WTC11 (cell line): ENCODE measurements at places on chromosomes 7 and 10.

DNA sequence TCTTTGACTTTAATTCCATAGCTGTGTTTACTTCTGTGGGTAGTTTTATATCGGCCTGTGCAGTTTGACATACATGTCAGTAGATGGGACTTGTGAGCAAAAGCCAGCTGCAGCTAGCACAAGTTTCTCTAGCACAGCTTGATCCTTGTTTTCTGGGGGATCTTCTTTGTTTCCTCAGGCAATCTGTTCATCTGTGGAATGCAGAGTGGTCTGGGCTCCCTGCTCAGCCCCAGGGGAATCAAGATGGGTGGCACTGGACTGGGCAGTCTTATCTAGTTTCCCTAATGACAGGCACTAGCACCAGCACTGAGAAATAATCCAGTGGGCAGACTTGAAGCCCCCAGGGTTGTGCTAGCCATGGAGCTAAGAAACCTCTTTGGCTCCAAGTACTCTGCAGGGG lies 40.8 kb downstream of the CYP2C19 start:
- no peak for DNase-seq

DNA sequence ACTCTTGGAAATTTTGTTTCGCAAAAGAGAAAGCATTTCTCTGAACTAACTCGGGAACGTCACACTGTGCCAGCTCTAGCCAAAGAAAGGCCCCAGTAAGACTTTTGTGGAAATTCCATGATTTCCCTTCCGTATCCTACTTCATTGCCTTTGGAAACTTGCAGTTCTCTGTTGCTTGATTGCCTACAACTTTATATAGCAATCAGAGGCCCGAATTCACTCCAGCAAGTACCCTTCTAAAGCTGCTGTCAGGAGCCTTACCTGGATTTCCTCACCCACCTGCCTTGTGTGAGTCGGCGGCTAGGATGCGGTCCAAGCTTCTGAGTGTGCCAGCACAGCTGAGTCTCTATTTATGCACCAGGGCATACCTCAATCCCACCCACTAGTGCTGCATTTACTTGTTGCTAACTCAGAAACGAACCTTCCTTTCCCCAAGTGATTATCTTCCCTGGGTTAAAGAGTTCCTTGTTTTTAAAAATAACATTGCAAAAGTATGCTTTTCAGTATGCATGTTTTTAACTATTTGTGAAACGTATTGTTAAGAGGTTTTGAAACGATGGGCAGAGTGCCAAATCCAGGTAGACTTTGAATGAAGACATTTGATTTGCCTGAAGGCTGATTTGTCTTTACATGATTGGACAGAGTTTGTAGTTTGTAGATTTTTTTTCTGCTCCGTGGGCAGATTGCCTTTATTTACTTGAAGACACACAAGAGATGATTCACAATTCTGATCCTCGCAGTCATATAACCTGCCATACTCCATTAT lies at the start of gene AGR2:
AGR2 (minus strand) TSS at position 326 of the 766 bp plus-strand sequence. CDS start 3,203 bp downstream, outside the sequence.
- DNase-seq = no peak

GRCh38 chr7:41732436-41732785 lies 29.5 kb upstream of the INHBA start:
- no peak for DNase-seq

DNA sequence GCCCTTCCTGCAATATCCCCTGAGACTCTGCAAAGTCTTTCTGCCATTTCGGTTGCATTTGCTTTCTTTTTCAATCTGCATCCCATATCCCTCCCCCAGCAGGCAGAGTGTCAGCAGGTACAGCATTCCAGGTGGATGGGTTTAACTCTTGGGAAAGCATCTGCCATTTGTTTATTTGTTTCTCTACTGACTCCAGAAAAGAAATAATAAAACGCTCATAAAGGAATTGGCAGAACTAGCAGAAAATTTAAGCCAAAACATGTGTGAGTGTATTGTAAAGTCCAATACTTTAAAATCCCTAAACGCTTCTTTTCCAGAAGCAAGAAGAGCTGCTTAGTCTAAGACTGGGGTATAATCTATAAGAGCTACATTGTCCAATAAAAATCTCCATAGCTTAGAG lies 393.8 kb downstream of the TNS3 start:
- no peak for DNase-seq

DNA sequence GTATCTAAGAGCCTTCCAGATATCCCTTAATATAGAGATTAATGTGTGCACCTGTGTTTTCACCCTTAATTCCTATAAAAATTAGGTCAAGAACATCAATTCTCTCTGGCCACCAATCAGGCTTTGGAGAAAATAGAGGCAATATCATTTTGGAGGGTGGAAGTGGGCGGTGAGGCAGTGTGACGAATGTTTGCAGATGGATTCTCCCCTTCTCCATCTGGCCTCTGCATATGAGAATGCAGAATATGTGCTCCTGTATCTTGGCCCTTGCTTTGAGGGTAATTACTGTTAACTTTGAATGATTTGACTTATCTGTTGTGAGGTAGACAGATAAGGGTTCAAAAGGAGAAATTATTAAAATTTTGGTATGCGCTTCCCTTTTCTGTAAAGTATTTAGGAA lies 304.0 kb upstream of the NPSR1 start:
- DNase-seq = no peak

- no peak for DNase-seq
Observed at GRCh38 chr7:143391462-143392404, 10.6 kb downstream of the ZYX start.

GRCh38 chr7:128352153-128352537 lies 8.4 kb upstream of the RBM28 start:
- DNase-seq = peak; percentile 88

- no peak for DNase-seq
Observed at GRCh38 chr10:46296641-46297141, 9.9 kb downstream of the ANTXRL start.

DNA sequence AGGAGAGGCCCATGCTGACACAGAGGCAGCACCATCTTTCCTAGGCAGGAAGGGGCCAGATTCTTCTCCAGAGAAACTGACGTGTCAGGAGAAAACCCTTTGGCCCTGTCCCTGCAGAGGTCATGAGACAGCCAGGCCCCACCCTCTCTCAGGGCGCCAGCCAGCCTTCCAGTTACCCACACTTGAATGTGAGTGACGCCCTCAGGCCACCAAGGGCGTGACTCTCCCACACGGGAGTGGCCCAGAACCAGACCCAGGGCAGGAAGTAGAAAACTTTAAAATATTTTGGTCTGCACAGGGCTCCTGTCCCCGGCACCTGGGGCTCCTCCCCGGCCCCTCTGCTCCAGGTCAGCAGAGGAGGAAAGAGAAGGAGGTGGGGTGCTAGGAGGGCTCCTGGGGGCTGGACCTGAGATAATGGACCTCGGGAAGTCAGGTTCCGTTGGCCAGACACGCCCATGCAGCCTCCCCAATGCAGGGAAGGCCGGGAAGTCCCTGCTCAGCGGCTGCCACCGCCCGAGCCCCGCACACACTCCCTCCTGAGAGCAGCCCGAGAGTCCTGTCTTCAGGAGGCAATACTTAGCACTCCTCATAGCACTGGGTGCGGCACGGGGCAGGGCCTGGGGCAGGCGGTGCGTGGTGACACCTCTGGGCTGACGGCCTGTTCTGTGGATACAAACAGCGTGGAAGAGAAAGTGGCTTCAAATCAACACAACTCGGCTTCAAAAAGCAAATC lies 67.0 kb upstream of the CFAP46 start:
- no peak for DNase-seq

DNA sequence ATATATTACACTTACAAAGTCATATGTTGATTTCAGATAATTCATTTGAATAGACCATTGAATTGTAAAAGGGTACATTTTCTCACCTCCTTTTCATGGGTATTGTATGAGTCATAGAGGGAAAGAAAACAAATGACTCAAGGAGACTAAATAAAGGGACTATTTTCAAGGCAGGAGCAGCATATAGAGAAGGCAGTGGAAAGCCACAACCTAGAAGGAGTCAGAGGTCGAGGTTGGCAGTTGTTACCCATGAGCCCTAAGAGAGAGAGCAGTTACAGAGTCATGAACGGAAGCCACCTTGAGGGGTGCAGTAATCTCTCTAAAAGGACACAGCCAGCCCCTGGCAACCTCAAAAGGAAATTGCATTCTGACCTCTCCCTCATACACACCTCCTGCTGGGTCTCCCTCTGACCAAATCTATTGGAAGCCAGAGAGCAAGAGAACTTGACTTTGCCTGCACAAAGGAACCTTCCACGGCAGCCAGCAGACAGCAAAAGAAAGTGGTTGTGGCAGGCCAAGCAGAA lies 137.9 kb downstream of the GRM8 start:
- DNase-seq = no peak

DNA sequence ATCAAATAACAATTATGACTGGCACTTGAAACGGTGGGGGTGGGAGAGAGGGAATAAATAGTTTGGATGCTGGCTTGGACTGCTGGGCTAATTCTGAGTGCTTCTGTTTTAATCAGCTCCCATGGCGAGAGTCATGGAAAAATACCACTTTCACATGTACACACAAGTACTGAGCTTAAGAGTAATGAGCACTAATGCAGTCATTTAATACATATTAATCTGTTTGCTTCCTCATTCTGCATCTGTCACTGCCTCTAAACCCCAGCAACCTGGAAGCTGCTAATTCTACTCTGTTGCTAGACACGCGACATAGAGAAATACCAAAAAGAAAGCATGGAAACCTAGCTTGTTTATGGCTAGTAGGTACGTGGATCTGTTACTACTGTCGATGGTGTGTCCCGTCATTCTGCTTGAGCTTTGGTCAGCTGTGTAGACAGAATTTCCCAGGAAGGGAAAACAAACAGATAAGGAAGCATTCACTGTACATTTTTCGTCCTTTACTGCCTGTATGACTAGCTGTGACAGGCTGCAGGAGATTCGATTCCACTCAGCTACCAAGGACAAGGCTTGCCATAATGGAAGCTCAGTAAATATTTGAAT lies 238.8 kb downstream of the BAMBI start:
- no peak for DNase-seq

DNA sequence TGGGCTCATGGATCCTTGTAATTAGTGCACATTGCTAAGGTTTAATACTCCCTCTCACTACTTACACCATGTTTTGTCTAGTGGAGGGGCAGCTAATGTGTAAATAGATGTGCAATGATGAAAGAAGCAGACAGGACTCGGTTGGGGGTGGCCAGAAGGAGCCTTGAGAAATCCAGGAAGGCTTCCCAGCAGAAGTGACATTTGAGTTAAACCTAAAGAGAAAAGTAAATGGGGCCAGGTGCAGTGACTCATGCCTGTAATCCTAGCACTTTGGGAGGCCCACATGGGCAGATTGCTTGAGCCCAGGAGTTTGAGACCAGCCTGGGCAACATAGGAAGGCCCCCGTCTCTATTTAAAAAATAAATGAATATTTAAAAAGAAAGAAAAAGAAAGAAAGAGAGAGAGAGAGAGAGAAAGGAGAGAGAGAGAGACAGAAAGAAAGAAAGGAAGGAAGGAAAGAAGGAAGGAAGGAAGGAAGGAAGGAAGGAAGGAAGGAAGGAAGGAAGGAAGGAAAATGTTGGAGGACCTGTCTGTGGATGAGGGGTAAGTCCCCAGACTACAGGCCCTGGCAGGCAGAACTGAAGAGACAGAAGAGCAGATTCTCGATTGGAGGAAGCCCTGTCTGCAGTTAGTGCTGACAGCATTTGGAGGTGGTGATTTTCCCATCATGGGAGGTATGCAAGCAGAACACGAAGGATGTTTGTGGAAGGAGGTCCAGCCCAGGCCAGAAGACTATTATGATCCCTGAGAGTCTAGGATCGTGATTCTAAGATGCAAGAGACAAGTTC lies 3.6 kb downstream of the ELN start:
- no peak for DNase-seq
